ENCODE measurements at places on chromosomes 2 and 18.

DNA sequence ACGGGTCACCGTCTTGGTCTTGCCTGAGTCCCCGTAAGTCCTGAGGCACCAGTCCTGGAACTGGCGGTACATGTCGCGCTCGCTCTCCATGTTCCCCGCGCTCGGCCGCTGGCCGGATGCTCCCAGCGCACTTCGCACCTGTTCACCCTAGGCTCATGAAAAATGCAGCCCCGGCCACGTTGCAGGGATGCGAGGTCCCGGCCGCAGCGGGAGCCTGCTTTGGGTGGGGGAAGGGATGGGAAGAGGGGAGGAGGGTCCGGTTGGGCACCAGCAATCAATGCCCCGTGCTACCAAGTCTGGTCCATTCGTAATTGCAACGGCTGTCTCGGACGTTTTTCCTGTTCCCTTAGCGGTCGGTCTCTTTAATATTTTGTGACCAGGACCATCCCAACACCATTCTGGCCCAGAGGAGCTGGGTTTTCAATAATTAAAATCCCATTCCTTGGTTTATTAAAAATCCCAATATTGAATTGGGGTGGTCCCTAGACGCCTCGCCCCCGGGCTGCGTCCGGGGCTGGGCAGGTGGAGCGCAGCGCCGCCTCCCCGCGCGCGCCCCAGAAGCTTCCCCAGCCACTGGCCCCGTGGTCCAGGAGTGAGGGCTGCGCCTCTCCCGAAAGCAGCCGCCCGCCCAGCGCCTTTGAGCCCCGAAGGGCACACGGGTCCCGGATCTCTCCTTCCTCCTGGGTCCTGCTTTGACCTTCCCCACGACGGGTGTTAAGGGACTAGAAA is 1.4 kb downstream of the NOL4 start:
- no peak for DNase-seq

DNA sequence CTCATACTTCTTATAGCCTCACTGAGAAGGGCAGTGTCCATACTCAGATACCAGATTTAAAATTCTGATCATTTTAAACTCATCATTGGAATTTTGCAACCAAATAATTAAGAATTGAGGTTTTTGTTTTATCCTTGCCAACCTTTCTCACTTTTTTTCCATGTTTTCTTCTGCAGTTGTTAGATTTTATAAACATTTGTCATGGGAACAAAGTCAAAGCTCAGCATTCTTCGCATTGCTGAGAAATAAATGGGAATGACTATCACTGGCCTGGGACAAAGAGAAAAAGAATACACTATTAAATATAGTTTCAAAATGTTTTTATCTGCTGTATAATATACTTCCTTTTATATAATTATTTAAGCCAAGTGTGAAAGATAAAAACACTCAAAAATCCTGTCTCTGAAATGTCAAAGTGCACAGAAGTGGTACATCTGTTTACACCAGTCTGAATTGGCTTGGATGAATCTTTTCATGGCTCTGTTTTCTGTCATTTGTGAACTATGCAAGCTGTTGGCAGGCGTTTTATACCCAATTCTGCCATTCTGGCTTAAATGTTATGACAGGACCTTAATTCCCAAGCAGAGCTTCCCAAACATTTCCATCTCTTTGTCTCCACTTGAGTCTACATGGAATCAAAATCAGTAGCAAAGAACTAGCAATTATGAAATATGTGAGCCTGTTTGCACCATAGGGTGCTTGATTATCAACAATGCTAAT is 249.3 kb upstream of the SYT4 start:
- no peak for DNase-seq

DNA sequence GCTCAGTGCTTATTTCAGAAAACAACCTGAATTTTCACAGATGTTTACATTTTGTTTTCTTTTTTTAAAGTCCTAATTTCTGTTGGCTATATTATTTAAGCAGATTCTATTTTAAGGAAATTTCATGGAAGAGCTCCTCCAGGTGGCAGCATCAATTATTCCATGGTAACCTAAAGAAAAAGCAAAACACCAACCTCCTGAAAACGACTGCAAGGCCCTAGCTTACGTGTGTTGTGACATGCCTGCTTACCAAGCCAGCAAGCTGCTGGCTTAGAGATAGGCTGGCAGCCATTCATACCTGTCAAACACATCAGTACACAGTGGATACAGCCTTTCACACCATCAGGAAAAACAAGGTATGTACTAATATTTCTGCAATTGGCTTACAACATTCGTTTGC is 64.9 kb downstream of the LPIN2 start:
- DNase-seq, result no peak

DNA sequence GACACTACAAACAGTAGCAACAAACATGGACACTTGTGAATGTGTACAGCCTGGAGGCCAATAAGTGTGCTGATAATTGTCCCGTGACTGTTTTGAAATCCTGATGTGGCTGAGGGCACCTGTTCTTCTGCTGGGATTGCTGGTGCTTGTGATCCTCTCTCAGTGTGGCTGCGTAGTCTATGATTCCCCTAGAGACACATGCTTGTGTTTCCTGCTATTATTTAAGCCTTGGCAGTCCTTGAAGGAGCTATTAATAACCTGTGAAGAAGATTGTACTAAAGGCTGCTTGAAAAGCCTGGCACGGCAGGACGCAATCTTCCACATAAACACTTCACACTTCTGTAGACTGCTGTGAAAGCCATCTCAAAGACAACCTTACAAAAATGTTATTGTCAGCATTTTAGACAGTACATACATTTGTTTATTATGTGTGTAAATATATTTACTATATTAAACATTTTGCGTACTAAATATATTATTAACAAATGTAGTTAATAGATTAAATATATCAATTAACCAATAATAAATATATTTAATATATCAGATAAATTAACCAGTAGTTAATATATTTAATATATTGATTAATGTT is 71.4 kb downstream of the GALR1 start:
- no peak for DNase-seq

DNA sequence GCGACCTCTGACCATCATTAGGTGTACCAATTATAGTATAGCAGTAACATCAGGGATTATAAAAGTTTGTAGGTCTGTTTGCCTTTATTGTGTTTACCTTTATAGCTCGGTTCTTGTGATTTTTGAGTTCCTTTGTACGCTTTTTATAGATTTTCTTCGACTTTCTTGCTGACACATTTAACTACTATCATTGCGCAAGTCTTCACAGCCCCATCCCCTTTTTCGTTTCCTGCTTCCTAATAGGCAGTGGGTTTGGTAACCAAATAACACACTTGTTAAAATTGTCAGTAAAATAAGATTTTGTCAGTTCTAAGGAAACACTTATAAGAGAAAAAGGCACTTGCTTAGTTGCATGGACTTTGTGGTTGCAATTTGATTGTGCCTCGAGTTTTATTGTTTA is 541.5 kb downstream of the LRP1B start:
- DNase-seq, result no peak

- DNase-seq, result no peak
Observed at GRCh38 chr2:223100061-223100511, 48.1 kb downstream of the KCNE4 start.

DNA sequence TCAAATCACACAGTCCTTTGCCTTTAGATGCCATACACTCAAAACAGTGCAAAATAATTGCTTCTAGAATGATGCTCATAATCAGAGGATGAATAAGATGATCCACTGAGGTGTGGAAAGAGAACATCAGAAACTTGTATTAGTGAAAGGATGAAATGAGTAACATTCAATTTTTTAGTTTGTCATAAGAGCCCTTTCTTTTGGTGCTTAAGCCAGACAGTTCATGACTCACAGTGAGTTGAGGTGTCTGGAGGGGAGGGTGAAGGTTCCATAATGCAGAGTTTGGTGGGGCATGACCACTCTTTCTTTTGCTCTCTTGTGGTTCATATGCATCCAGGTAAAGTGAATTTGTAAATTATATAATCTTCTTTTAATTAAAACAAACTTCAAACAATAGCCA is 415.0 kb upstream of the CELF4 start:
- no peak for DNase-seq

GRCh38 chr18:35192415-35192814 is 48.4 kb upstream of the ZNF397 start:
- DNase-seq, result no peak

GRCh38 chr18:58152891-58153290 is 108.9 kb downstream of the NEDD4L start:
- DNase-seq, result no peak

DNA sequence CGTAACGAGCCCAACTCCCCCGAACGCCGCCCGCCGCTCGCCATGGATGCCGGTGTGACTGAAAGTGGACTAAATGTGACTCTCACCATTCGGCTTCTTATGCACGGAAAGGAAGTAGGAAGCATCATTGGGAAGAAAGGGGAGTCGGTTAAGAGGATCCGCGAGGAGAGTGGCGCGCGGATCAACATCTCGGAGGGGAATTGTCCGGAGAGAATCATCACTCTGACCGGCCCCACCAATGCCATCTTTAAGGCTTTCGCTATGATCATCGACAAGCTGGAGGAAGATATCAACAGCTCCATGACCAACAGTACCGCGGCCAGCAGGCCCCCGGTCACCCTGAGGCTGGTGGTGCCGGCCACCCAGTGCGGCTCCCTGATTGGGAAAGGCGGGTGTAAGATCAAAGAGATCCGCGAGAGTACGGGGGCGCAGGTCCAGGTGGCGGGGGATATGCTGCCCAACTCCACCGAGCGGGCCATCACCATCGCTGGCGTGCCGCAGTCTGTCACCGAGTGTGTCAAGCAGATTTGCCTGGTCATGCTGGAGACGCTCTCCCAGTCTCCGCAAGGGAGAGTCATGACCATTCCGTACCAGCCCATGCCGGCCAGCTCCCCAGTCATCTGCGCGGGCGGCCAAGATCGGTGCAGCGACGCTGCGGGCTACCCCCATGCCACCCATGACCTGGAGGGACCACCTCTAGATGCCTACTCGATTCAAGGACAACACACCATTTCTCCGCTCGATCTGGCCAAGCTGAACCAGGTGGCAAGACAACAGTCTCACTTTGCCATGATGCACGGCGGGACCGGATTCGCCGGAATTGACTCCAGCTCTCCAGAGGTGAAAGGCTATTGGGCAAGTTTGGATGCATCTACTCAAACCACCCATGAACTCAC is 673 bp downstream of the PCBP1 start:
- DNase-seq, result peak; percentile 58

DNA sequence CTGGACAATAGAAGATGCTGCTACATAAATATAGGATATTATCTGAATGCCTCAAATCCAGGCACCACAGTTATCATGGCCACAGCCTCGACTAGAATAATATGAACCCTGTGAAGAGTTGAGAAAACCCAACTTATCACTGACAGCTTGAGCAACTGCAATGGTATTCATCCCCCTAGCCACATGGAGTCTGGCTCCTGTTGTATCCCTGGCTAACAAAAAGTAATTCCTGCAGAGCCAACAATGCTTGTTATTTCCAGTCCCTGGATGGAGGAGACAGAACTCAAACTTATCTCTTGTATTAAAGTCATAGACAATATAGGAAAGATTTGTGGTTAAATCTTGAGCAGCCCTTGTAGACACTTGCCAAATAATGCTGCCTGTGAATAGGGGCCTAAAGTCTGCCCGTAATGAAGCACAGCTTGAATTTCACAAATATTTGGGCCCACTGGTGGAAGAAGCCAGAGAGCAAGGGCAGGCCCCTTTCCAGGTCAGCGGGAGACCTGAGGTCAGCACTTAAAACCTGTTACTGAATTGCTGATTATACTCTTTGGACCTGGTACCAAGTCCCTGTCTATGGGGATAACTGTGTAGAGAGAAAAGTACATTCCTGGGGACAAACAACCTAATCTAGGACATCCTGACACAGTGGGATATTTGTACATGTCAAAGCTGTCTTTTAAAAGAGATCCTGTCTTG is 28.4 kb upstream of the SUCLG1 start:
- DNase-seq, result no peak

GRCh38 chr2:236021499-236022057 is 146.6 kb downstream of the GBX2 start:
- DNase-seq, result no peak

DNA sequence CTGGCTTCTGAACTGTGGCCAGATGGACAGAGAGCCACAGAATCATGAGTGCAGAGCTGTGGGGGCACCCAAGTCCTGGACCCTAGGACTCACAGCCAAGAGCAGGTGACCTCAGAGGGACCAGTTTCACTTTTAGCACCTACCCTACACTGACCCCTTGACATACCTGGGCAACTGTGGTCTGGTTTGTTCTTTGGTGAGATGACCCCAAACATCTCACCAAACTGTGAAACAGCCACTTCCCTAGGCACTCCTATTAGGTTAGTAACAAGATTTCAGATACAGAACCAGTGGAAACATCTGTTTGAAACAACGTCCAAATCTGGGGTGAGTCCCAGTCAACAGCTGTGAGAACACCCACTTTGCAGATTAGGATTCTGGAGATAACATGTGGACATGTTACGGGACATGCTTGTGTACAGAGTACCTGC is 1.9 kb upstream of the ZFP36L2 start:
- DNase-seq, result no peak

GRCh38 chr2:176066645-176067588 is 16.8 kb downstream of the EVX2 start:
- no peak for DNase-seq

- DNase-seq, result no peak
Observed at GRCh38 chr2:191347154-191347553, 102.0 kb downstream of the MYO1B start.

DNA sequence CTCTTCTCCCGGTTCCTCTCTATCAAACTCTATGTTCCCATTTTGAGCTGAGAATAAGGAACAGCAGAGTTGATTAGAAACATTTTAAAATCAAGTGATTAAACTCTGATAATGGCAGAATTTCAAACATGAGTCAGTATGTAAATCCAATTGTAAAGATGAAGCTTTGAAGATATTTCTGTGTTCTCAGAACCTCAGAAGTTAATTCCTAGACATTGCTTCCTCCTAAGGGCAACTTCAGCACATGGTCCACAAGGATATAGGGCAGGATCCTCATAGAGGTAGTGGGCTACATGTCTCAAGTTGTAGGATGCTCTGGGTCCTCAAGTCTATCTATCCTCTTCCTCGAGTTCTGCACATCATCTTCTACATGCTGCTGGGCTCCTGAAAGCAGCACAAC is 46.3 kb downstream of the QPCT start:
- DNase-seq, result no peak

DNA sequence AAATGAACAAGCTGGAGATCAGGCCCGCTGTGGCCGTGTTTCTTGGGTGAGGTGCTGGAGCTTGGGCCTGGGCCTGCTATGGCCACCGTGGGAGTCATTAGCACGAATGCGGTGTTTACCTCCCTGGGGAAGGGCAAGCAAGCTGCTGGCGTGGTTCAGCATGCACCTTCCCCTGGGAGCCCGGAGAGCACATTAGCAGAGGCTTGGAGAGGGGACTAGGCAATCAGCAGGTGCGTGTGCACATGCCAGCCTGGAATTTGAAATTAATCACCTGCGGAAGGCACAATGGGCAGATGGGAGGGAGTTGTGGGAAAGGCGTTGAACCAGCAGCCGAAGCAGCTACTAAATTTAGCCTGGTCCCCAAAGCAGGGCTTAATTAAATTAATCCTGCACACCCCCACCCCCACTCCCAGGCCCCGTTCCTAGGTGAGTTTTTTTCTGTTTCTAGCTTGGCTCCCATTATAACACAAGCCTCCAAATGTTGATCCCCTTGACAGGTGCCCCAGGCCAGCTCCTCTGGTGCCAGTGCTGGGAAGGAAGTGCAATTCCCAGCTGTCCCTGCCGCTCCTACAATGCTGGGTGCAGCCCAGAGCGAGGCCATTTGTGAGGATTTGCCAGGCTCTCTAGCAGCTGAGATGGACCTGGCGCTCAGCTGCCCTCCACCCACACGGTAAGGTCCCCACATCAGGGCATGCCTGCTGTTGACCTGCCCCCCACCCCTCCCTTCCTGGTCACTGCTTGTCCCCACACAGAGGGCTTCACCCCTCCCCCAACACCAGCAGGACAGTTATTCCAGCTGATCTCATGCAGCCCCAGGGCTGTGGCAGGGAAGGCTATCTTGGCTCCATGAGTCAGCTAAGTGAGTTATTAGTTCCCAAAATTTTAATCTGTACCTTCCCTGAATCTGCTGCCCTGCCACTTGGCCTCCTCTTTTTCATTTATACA is 115.0 kb downstream of the ZBTB7C start:
- DNase-seq, result no peak

Measured in CD4-positive, alpha-beta T cell treated with Interleukin-17A for 1 hour (primary cell).